Stomach (tissue), 19 donors: ENCODE measurements at places on chromosomes 3 and 15. TPM values are rescaled to one million over a fixed set of nuclear protein-coding genes. Genes with fewer than 3 reads are reported as not detected.

ARPP19 gene
- 170 TPM for total RNA-seq

MCF2L2 gene
- total RNA-seq: not detected

TUSC7 gene
- not detected for total RNA-seq

KIF7 gene
- total RNA-seq: 7.7 TPM

LRRC2 gene
- 1.8 TPM for total RNA-seq

DNAJA4 gene
- 42.7 TPM for total RNA-seq

PARP15 gene
- 4.5 TPM for total RNA-seq

KBTBD13 gene
- not detected for total RNA-seq

EFHB gene
- not detected for total RNA-seq

LARP6 gene
- 15.1 TPM for total RNA-seq

SEMA3F gene
- 33.0 TPM for total RNA-seq

TIGIT gene
- not detected for total RNA-seq

HES1 gene
- total RNA-seq: 101 TPM

DNA sequence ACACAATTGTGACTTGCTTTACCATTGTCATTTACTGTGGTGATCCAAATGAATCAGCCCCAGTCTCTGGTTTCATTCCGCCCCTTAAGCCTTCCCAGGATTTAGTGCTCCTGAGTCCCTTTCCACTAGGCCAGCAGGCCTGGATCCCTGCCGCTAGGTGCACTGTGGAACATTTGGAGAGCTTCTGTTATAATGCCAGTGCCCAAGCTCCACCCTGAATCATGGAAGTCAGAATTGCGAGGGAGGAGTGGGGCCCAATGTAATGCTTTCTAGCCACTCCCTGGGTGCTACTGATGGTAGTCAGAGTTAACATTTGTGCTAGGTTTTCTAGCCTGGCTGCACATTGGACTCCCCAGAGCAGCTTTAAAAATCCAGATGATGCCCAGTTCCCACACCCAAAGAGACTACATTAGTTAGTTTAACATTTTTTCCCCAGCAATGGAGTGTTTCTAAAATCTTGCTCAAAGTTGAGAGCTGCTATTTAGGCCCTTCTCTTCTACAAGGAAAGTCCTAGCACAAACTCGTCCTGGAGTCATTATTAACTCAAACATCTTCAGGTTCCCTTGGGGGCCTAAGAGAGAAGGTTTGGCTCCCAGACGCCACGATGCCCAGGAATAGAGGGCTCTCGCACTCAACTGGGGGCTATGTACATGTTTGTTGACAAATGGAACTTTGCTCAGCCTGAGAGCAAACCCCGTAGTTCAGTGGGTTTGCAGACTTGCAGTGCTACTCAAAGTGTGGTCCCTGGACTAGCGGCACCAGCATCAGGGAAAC is 366.7 kb upstream of the PROK2 start:
- no peaks in the 10 kb centered on the region for H3K36me3 ChIP-seq
- no peak overlapping the region for H3K4me3 ChIP-seq
- H3K27ac ChIP-seq: peak overlapping the region; percentile 80

DNA sequence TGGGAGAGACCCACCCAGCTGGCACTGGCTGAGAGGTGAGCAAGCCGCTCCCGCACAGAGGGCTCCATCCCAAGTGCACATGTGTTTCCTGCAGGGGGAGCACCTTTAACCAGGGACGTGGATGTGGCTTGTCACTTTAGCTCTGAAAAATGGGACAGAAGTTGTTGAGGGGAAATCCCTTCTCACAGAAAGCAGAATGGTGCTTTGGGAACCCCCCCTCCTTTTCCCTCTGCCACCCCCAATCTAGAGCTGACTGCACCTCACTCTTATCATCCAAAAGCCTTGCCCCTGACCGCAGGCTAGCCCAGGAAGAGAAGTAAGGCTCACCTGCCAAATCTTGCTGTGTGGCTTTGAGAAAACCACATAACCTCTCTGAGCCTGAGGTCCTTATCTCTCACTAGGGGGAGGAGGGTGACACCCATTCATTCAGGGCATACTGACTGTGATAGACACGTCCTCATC is 77.9 kb downstream of the RPN1 start:
- H3K27me3 ChIP-seq: peaks cover 22% of the 10 kb centered on the region
- H3K4me1 ChIP-seq: peaks cover 11% of the 10 kb centered on the region
- DNase-seq: no peak

GRCh38 chr3:40337136-40338108 is 27.9 kb downstream of the EIF1B start:
- H3K27ac ChIP-seq: no peak overlapping the region
- no peaks in the 10 kb centered on the region for H3K27me3 ChIP-seq
- H3K4me3 ChIP-seq: no peak overlapping the region
- H3K36me3 ChIP-seq: no peaks in the 10 kb centered on the region

GRCh38 chr15:63185206-63185605 is 4.2 kb upstream of the RAB8B start:
- DNase-seq: no peak
- H3K4me1 ChIP-seq: peaks cover 10% of the 10 kb centered on the region
- H3K36me3 ChIP-seq: no peaks in the 10 kb centered on the region
- no peak overlapping the region for H3K27ac ChIP-seq
- H3K27me3 ChIP-seq: no peaks in the 10 kb centered on the region

DNA sequence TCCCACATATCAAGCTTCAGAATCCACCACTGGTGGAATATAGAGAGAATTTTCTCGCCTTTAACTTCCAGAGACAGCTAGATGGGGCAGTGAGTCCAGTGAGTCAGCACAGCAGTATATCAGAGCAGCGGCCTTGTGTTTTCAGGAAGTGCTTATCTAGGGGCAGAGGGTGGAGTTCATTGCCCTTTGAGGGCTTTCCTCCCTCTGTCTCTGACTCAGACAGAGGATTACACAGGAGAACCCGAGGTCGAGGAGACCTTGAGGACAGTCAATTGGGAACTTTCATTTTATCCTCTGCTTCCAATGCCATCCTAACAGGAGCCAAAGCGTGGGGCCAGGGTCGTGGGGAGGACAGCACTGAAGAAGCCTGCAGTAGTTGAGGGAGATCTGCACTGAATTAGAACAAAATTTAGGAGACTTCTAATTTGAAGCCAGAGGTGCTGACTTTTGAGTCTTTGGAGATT is 109.6 kb upstream of the UMPS start:
- no peak overlapping the region for H3K4me3 ChIP-seq
- H3K36me3 ChIP-seq: no peaks in the 10 kb centered on the region
- H3K4me1 ChIP-seq: peaks cover 72% of the 10 kb centered on the region
- peak overlapping the region; percentile 56 for H3K27ac ChIP-seq

- H3K27me3 ChIP-seq: no peaks in the 10 kb centered on the region
- H3K36me3 ChIP-seq: no peaks in the 10 kb centered on the region
- H3K4me1 ChIP-seq: no peaks in the 10 kb centered on the region
- peak overlapping the region; percentile 10 for H3K4me3 ChIP-seq
- no peak overlapping the region for H3K27ac ChIP-seq
These were observed 428.3 kb upstream of the ATP11B start for GRCh38 chr3:182364723-182365650.

DNA sequence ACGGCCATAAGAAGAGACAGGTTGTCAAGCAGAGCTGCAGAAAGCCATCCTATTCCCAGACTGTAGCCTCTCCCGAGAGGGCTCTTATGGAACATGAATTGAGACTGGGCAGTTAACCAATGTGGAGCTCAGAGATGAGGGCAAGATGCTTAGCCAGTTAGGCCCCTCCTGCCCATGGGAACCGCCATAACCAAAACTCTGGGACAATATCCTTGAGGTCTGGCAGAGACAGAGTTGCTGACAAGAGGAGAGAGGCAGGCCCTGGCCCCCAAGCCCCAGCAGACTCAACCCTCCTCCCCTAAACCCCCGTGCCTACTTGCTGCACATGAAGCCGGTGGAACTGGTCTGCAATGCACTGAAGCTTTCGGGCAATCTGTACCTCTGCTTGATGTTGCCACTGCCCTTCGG is 4.8 kb downstream of the BMF start:
- H3K27ac ChIP-seq: peak overlapping the region; percentile 94
- DNase-seq: no peak
- H3K36me3 ChIP-seq: no peaks in the 10 kb centered on the region

DNA sequence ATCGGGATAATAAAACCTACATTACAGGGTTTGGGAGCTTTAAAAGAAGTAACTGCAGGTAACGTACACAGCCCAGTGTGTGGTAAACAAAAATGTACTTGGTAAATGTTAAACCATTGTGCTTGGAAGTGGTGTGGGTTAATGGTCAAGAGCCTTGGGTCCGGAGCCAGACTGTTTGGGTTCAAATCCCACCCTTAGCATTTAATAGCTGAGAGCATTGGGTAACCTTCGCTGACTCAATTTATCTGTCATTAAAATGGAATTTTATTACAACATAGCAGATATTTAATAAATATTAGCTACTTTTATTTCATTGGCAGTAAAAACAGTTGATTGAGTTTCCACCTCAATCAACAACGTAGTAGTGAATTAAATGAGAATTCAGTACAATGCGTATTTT is 1.5 kb downstream of the FSTL1 start:
- H3K4me3 ChIP-seq: peak overlapping the region; percentile 77
- peaks cover 4% of the 10 kb centered on the region for H3K4me1 ChIP-seq
- peak overlapping the region; percentile 93 for H3K27ac ChIP-seq

GRCh38 chr3:148992027-148992634 is 791 bp downstream of the GYG1 start:
- H3K27ac ChIP-seq: peak overlapping the region; percentile 96
- H3K36me3 ChIP-seq: peaks cover 30% of the 10 kb centered on the region
- H3K27me3 ChIP-seq: no peaks in the 10 kb centered on the region
- peak overlapping the region; percentile 73 for H3K4me3 ChIP-seq
- peak; percentile 50 for DNase-seq
- peaks cover 14% of the 10 kb centered on the region for H3K4me1 ChIP-seq

GRCh38 chr3:179297971-179298725 is 24.7 kb upstream of the ZNF639 start:
- no peaks in the 10 kb centered on the region for H3K36me3 ChIP-seq
- no peaks in the 10 kb centered on the region for H3K4me1 ChIP-seq
- H3K27ac ChIP-seq: no peak overlapping the region

DNA sequence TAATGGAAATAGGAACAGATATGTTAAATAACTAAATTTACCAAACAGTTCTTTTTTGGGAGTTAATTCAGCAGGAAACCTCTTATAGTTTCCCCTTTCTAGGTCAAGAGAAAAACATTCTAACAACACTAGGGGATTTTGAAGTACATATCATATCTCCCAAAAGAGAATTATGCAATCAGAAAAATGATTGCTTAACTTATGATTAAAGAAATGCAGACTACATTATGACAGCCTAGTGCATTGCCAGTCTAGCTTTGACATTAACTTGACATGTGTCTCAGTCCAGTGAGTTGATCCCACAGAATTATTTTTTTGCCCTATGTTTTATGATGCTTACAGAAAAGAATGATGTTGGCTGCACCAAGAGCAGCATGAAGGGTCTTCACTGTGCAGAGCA is 31.7 kb upstream of the NPHP3 start:
- H3K4me3 ChIP-seq: no peak overlapping the region
- no peaks in the 10 kb centered on the region for H3K36me3 ChIP-seq
- DNase-seq: no peak
- no peaks in the 10 kb centered on the region for H3K4me1 ChIP-seq
- no peaks in the 10 kb centered on the region for H3K27me3 ChIP-seq
- no peak overlapping the region for H3K27ac ChIP-seq

DNA sequence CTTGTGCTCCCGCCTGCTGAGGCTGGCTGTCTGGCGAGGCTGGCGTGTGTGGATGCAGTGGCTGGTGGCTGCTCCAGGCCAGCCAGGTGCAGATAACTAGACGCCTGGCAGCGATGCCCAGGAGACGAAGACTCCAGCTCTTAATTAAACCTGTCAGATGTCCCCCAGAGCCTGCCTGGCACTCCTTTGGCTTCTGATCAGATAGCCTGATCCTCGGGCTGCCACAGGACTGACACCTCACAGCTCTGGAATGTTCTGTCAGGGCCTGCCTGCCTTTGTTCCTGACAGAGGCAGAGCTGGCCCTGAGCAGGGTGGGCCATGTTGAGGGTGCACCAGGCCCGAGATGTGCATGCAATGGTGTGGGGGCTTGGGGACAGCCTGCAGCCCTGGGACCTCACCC is 36.5 kb downstream of the PLXNA1 start:
- DNase-seq: no peak
- peaks cover 100% of the 10 kb centered on the region for H3K36me3 ChIP-seq
- no peak overlapping the region for H3K4me3 ChIP-seq

- no peaks in the 10 kb centered on the region for H3K27me3 ChIP-seq
- H3K4me3 ChIP-seq: no peak overlapping the region
- peaks cover 5% of the 10 kb centered on the region for H3K4me1 ChIP-seq
- DNase-seq: no peak
These were observed 52.8 kb downstream of the SEMA5B start for GRCh38 chr3:122974764-122975162.

- no peak overlapping the region for H3K4me3 ChIP-seq
- H3K36me3 ChIP-seq: no peaks in the 10 kb centered on the region
- DNase-seq: no peak
- H3K27me3 ChIP-seq: peaks cover 6% of the 10 kb centered on the region
- H3K27ac ChIP-seq: no peak overlapping the region
- no peaks in the 10 kb centered on the region for H3K4me1 ChIP-seq
These were observed 26.4 kb upstream of the PARL start for GRCh38 chr3:183911087-183911486.

- no peaks in the 10 kb centered on the region for H3K36me3 ChIP-seq
- H3K27me3 ChIP-seq: no peaks in the 10 kb centered on the region
- no peak overlapping the region for H3K27ac ChIP-seq
- no peaks in the 10 kb centered on the region for H3K4me1 ChIP-seq
These were observed 353.8 kb downstream of the NAALADL2 start for GRCh38 chr3:175212896-175213295.

DNA sequence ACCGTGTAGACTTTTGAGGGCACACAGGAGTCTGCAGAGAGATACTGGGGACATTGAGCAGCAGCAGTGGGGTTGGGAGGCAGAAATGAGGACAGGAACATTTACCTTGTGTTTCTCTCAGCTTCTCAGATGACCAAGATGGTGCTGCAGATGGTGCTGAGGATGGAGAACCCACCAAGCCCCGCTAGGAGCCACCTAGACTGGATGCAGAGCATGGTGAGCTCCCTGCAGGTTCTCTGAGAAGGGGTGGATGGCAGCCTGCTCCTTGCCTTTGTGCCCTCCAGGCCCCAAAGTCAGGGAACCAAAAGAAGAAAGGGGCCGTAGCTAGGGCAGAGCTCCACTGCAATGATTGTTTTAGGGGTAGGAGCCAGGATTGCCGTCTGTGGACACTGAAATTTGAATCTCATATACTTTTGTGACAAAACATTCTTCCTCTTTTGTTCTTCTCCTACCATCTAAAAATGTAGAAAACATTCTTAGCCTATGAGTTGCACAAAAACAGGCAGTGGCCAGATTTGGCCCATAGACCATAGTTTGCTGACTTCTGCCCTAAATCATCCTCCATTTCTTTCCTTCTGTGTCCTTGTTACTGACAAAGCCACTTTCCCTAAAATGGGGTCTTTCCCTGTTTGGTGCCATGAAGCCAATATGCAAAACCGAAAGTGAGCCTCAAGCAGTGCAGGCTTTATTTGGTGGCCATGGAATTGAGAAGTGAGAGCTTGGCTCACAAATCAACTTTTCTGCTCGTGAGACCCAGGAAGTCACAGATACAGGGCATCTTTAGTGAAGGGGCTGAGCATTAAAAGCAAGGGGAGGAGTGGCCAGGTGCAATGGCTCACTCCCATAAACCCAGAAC is 11.9 kb upstream of the MUC20 start:
- no peaks in the 10 kb centered on the region for H3K4me1 ChIP-seq
- H3K36me3 ChIP-seq: peaks cover 35% of the 10 kb centered on the region
- no peak overlapping the region for H3K4me3 ChIP-seq
- H3K27ac ChIP-seq: no peak overlapping the region
- H3K27me3 ChIP-seq: no peaks in the 10 kb centered on the region

- no peak for DNase-seq
- no peak overlapping the region for H3K27ac ChIP-seq
- H3K4me1 ChIP-seq: no peaks in the 10 kb centered on the region
- no peaks in the 10 kb centered on the region for H3K36me3 ChIP-seq
These were observed 171.7 kb downstream of the C3orf38 start for GRCh38 chr3:88321363-88322050.
